T-cell (primary cell): ENCODE measurements at places on chromosomes 11 and 22. TPM values are rescaled to one million over a fixed set of nuclear protein-coding genes. Genes with fewer than 3 reads are reported as not detected.

The CNGA4 gene
- total RNA-seq = 0.20 TPM

The PYGM gene
- 8.3 TPM for total RNA-seq

The GNAZ gene
- total RNA-seq = 1.3 TPM

The SLC17A6 gene
- not detected for total RNA-seq

The CCT8L2 gene
- total RNA-seq = not detected

The HOATZ gene
- not detected for total RNA-seq

The ELF5 gene
- not detected for total RNA-seq

The HSPB2 gene
- total RNA-seq = not detected

The GAL gene
- not detected for total RNA-seq

The FGF3 gene
- total RNA-seq = not detected

The ST14 gene
- total RNA-seq = 1.5 TPM

The KRTAP5-2 gene
- total RNA-seq = not detected

- no peaks in the 10 kb centered on the region for H3K4me1 ChIP-seq
- H3K27me3 ChIP-seq = peaks cover 21% of the 10 kb centered on the region
- no peaks in the 10 kb centered on the region for H3K36me3 ChIP-seq
- H3K4me3 ChIP-seq = no peak overlapping the region
- no peak overlapping the region for H3K27ac ChIP-seq
Measured at GRCh38 chr11:120632579-120632978, 121.0 kb downstream of the GRIK4 start.

DNA sequence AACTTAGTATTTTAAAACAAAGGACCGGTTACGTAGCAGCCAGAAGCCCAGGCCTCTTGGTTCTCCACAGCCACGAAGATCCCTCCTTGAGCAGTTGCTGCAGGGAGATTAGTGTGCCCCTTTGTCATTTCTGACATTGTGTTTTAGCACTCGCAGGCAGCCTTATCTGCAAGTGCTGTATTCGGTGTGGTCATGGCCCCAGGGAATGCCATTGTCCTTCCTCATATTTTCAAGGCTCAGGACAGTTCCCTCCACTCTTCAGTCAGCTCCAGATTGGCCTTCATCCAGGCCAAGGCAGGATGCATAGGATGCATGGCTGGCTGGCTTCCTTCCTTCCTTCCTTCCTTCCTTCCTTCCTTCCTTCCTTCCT lies 88.5 kb downstream of the ZBTB16 start:
- no peaks in the 10 kb centered on the region for H3K27me3 ChIP-seq
- no peaks in the 10 kb centered on the region for H3K36me3 ChIP-seq
- no peak overlapping the region for H3K4me3 ChIP-seq
- peaks cover 3% of the 10 kb centered on the region for H3K4me1 ChIP-seq

DNA sequence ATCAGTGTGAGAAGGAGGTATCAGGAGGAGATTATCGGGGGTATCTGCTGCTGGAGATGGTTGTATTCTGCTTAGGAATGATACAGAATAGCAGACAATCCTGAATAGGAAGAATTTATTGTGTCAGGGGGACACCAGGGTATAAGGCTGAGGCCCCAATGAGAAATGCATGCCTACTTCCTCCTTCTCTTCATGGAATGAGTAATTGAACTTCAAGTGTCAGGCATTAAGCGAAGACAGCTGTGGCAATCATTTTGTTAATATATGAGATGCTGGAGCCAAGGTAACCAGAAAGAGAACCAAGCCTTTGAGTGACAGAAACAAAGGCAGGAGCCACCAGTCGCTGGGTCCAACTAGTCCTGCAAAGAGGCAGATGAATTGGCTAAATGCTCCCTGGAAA lies 49.1 kb downstream of the KIRREL3 start:
- DNase-seq = no peak
- no peaks in the 10 kb centered on the region for H3K36me3 ChIP-seq
- no peak overlapping the region for H3K27ac ChIP-seq
- H3K4me3 ChIP-seq = no peak overlapping the region
- H3K27me3 ChIP-seq = no peaks in the 10 kb centered on the region

- peaks cover 2% of the 10 kb centered on the region for H3K27me3 ChIP-seq
- H3K4me3 ChIP-seq = no peak overlapping the region
- H3K36me3 ChIP-seq = no peaks in the 10 kb centered on the region
- DNase-seq = no peak
Measured at GRCh38 chr11:119756169-119756865, 27.3 kb upstream of the NECTIN1 start.

GRCh38 chr22:26318975-26319374 lies 110.1 kb upstream of the ASPHD2 start:
- H3K27me3 ChIP-seq = peaks cover 19% of the 10 kb centered on the region
- no peak for DNase-seq
- H3K4me1 ChIP-seq = no peaks in the 10 kb centered on the region
- H3K36me3 ChIP-seq = no peaks in the 10 kb centered on the region

- H3K27me3 ChIP-seq = no peaks in the 10 kb centered on the region
- no peaks in the 10 kb centered on the region for H3K4me1 ChIP-seq
- H3K4me3 ChIP-seq = no peak overlapping the region
- no peaks in the 10 kb centered on the region for H3K36me3 ChIP-seq
- H3K27ac ChIP-seq = no peak overlapping the region
Measured at GRCh38 chr11:15045209-15045608, 28.2 kb upstream of the CALCB start.

- peaks cover 12% of the 10 kb centered on the region for H3K27me3 ChIP-seq
- peaks cover 13% of the 10 kb centered on the region for H3K4me1 ChIP-seq
- no peak for DNase-seq
- no peak overlapping the region for H3K4me3 ChIP-seq
- peak overlapping the region; percentile 20 for H3K27ac ChIP-seq
- no peaks in the 10 kb centered on the region for H3K36me3 ChIP-seq
Measured at GRCh38 chr11:114085965-114086793, 26.7 kb downstream of the ZBTB16 start.

GRCh38 chr11:3942956-3943497 lies 87.6 kb downstream of the STIM1 start:
- H3K36me3 ChIP-seq = no peaks in the 10 kb centered on the region
- H3K27me3 ChIP-seq = no peaks in the 10 kb centered on the region
- H3K4me3 ChIP-seq = no peak overlapping the region
- H3K27ac ChIP-seq = peak overlapping the region; percentile 77

DNA sequence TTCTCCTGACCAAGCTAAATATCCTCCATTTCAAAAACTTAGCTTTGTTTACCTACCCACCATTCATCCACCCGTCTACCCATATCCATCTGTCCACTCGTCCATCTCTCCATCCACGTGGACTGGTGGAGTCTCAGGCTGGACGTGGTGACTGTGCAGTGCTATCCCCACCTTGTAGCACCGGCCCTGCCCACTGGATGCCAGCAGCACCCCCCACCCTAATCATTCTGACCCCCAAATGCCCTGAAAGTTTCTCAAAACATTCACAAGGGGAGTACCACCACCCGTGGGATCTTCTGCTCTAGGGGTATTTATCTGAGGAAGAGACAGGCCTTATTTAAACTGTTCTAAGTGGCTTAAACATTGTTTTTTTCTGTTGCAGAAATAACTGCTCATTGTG lies 206.4 kb downstream of the TBC1D22A start:
- no peaks in the 10 kb centered on the region for H3K27me3 ChIP-seq
- H3K36me3 ChIP-seq = peaks cover 2% of the 10 kb centered on the region
- no peak overlapping the region for H3K4me3 ChIP-seq
- DNase-seq = no peak

DNA sequence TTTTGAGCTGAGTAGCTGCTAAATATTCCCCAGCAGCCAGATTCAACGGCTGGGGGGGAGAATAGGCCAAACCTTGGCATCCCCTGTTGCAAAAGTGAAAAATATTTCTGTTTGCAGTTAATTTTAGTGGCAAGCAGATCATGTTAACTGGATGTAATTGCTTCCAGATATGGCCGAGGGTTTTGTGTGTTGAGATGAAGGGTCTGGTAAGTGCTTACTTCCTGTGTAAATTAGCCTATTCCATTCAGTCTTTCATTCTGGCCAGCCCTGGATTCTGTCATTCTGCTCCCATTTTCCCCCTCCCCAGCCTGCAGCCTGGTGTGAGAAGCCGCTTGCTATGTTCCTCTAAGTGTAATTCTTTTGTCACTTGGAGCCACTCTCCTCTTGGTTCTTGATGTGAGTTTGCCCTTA lies 17.4 kb downstream of the ZBTB16 start:
- H3K27ac ChIP-seq = peak overlapping the region; percentile 74
- H3K36me3 ChIP-seq = no peaks in the 10 kb centered on the region
- H3K27me3 ChIP-seq = no peaks in the 10 kb centered on the region

DNA sequence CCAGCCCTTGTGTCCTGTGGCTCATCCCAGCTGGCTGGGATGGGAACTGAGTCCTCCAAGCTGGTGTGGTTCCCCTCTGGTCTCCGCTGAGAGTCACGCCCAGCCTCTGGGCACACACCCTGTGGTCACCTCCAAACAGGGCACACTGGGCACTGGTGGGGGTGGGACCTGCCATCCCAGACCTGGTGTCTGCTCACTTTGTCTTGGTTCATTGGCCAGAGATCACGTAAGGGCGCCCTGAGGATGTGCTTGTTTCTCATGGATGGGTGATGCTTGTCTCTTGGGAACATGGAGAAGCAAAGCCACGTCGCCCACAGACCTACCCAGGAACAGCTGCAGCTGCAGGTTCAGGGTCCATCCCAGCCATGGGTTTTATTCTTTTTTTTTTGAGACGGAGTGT lies 43.1 kb downstream of the LRP5 start:
- no peak for DNase-seq
- no peak overlapping the region for H3K4me3 ChIP-seq
- no peak overlapping the region for H3K27ac ChIP-seq

DNA sequence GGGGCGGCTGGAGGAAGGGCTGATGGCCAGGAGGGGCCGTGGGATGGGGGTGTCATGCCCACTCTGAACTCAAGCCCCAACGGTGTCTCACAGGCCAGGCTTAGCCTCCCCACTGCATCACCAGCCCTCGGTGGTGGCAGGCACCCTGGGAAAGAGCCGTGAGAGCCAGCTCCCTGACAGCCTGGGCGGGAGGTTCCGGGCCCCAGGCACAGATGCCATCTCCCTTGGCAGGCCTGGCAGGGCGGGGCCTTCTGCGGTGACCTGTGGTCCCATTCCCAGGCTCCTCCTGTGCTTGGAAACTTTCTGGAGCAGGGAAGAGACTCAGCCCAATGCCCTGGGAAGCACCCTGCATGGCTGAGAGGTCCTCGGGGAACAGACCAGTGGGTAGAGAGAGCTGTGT lies 4.8 kb downstream of the PHLDA2 start:
- no peak for DNase-seq
- peaks cover 27% of the 10 kb centered on the region for H3K27me3 ChIP-seq
- peaks cover 2% of the 10 kb centered on the region for H3K4me1 ChIP-seq
- no peak overlapping the region for H3K27ac ChIP-seq
- no peaks in the 10 kb centered on the region for H3K36me3 ChIP-seq

- peaks cover 8% of the 10 kb centered on the region for H3K36me3 ChIP-seq
- H3K4me1 ChIP-seq = no peaks in the 10 kb centered on the region
- no peak for DNase-seq
- H3K27ac ChIP-seq = no peak overlapping the region
- no peak overlapping the region for H3K4me3 ChIP-seq
Measured at GRCh38 chr11:65298131-65298535, 16.5 kb upstream of the CDC42EP2 start.

DNA sequence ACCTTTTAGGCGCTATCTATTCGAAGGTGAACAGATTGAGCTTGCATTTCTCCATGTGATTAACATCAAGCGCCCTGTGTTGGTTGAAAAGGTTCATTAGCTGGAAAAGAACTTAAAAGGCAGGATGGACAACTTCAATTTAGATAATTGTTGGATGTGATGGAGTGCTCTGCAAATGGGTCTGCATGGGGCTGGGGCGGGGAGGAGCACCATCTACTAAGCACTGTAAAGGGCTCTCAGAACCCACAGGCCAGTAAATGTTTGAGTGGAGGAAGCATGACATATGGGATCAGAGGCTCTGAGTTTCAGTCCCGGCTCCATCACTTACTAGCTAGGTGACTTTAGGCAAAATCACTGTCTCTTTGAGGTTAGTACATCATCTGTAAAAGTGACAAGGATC lies 28.2 kb downstream of the ARL14EP start:
- H3K36me3 ChIP-seq = no peaks in the 10 kb centered on the region
- DNase-seq = no peak
- no peaks in the 10 kb centered on the region for H3K4me1 ChIP-seq
- no peak overlapping the region for H3K4me3 ChIP-seq

DNA sequence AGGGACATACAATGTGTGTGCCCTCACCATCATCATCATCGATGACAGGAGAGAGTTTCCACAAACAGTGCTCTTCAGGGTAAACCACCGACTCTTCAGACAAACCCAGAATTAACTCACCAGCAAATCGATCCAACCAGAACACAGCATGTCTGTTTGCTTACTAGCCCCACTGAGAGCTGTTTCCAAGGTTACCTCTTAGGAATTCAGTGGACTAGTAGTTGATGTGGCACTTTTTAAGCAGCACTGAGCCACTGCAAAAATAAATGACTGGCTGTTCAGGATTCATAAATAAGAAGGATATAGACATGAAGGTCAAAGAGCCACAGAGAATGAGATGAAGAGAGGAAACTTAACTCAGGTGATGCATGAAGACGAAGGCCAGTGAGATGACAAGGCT lies 83.1 kb downstream of the PARVA start:
- no peak overlapping the region for H3K27ac ChIP-seq
- no peak for DNase-seq
- no peaks in the 10 kb centered on the region for H3K36me3 ChIP-seq
- H3K27me3 ChIP-seq = peaks cover 9% of the 10 kb centered on the region
- H3K4me1 ChIP-seq = no peaks in the 10 kb centered on the region

DNA sequence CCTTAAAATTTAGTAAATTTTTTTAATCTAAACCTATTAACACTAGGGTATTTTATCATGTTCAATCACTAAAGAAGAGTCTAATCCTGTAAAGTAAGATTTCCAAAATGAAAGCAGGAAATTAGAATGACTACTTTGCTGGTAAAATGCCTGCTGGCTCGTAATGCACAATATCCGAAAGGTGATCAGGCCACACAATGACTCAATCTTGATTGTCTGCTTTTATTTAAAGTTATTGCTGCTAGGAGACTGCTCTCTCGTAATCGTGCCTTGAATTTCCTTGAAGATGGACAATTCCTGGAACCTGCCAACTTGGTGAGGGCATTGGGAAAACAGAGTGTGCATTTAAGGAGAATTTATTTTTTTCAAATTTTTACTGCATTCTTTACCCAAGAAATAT lies 1786.5 kb upstream of the RAG2 start:
- no peak overlapping the region for H3K4me3 ChIP-seq
- no peak for DNase-seq
- H3K36me3 ChIP-seq = no peaks in the 10 kb centered on the region
- H3K27ac ChIP-seq = no peak overlapping the region
- H3K27me3 ChIP-seq = no peaks in the 10 kb centered on the region
- H3K4me1 ChIP-seq = no peaks in the 10 kb centered on the region

DNA sequence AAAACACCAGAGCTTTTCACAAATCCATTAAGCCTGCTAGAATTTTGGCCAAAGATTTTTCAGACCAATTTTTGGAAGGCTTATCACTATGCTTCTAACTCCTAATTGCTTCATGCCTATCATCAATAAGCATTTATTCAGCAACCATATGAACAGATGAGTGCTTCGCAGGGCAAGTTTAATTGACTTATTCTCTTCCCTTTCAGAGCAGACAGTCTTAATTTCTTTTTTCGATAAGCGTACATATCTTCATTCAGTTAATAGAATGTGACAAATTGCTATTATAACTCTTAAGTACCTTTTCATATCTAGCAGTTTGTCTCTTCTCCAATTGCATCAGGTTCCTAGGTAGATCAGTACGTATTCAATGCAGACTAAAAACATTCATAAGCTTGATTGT lies 298.4 kb upstream of the ANO5 start:
- no peak overlapping the region for H3K4me3 ChIP-seq
- no peaks in the 10 kb centered on the region for H3K4me1 ChIP-seq
- H3K27me3 ChIP-seq = no peaks in the 10 kb centered on the region

- no peaks in the 10 kb centered on the region for H3K36me3 ChIP-seq
- H3K4me1 ChIP-seq = no peaks in the 10 kb centered on the region
- H3K27me3 ChIP-seq = no peaks in the 10 kb centered on the region
- no peak overlapping the region for H3K4me3 ChIP-seq
Measured at GRCh38 chr11:126772267-126772666, 228.3 kb downstream of the KIRREL3 start.

GRCh38 chr11:69344570-69345145 lies 50.7 kb downstream of the MYEOV start:
- no peak overlapping the region for H3K27ac ChIP-seq
- no peaks in the 10 kb centered on the region for H3K36me3 ChIP-seq
- no peak overlapping the region for H3K4me3 ChIP-seq
- H3K4me1 ChIP-seq = no peaks in the 10 kb centered on the region
- DNase-seq = no peak
